Glutamatergic neuron (in vitro differentiated cells): ENCODE measurements at places on chromosomes 5 and 9.

DNA sequence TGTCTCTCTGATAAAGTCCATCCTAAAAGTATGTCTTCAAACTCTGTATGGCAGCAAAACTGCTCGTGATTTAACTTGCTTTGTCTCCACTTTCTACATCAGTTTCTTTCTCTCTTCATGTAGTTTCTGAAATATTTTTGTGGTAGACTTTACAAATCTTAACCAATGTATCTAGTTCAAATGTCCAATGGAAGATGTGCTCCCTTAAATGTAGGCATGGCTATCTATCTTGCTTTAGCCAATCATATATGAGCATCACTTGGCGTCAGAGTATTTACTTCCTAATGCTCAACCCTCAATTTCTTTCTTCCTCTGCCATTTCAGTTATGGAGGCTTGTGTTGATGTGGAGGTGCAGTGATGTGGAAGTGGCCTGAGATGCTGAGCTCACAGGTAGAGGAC, 206.1 kb upstream of the ZNF608 start:
- DNase-seq: no peak

- no peak for DNase-seq
These were observed 129.0 kb upstream of the HMHB1 start for GRCh38 chr5:143682929-143683386.

DNA sequence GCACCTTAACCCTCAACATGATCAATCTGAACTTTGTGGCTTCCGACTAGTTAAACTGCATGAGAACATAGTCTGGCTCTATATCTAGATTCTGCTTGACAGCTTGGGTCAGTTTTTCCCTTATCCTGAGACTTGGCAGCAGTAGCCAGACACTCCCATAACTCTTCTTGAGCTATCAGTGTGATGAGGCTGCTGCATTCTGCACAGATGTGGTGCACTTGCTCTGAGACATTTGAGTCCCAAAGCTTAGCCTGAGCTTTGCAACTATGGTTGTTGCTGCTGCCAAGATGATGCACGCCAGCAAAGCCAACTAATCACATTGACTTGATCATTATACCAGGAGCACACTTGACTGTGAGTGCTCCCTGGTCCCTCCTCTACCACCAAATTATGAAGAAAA, 36.2 kb downstream of the MOCS2 start:
- DNase-seq: no peak

GRCh38 chr9:93265972-93266371, 82.0 kb downstream of the WNK2 start:
- DNase-seq: no peak

GRCh38 chr5:171221916-171222315, 87.1 kb upstream of the TLX3 start:
- DNase-seq: no peak

DNA sequence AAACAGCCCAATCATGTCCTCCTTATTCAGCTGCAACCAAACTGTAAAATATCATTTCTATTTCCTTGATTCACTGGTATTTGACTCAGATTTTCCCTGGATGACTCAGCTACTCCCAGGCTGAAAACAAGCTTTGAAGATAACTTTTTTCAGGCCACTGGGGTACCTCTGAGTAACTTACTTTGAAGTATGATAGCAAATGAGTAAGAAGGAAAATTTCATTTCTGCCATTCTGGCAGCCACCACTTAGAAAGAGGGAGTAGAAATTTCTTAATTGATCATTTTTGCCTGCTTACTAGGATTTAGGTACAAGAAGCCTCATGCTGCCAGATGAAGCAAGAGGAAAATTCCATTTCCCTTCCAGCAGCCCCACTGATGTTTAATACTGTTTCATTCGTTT, 247.4 kb downstream of the PRELID2 start:
- no peak for DNase-seq

GRCh38 chr5:142904416-142904815, 134.2 kb downstream of the ARHGAP26 start:
- DNase-seq: no peak

DNA sequence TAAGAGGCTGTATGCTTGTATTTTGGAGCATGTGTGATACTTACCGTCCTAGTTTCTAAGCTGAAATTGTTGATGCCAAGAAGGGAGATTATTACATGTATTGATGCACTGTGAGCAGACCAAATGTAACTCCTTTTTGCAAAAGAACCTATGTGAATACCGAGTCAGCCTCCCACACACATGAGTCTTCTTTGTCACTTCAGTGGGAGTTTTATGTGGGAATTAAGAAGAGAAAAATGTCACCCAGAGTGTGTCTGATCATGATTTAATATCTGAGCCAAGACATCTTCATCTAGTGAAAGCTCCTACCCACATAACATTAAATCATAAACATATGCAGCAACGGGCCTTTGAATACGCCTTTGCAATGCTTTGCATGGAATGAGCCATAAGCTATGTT, 380.3 kb upstream of the ACTBL2 start:
- DNase-seq: no peak

DNA sequence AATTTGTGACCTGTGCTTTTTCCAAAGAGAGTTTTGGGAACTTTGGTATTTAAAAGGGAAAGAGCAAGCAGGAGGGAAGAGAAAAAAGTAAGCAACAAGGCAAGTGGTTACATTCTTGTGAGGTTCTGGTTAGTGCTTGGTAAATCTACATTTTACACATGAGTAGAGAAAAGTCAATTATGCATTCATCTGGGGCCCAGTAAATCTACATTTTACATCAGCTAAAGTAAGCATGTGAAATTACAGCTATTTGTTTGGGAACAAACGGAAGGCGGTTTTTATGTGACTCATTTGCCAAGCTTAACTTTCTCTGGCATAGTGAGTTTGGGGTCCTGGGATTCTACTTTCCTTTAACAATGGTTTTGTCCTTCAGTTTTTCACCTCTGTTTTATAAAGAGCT, 102.2 kb downstream of the SNX18 start:
- no peak for DNase-seq

GRCh38 chr5:157506981-157507780, 47.2 kb downstream of the NIPAL4 start:
- DNase-seq: no peak

DNA sequence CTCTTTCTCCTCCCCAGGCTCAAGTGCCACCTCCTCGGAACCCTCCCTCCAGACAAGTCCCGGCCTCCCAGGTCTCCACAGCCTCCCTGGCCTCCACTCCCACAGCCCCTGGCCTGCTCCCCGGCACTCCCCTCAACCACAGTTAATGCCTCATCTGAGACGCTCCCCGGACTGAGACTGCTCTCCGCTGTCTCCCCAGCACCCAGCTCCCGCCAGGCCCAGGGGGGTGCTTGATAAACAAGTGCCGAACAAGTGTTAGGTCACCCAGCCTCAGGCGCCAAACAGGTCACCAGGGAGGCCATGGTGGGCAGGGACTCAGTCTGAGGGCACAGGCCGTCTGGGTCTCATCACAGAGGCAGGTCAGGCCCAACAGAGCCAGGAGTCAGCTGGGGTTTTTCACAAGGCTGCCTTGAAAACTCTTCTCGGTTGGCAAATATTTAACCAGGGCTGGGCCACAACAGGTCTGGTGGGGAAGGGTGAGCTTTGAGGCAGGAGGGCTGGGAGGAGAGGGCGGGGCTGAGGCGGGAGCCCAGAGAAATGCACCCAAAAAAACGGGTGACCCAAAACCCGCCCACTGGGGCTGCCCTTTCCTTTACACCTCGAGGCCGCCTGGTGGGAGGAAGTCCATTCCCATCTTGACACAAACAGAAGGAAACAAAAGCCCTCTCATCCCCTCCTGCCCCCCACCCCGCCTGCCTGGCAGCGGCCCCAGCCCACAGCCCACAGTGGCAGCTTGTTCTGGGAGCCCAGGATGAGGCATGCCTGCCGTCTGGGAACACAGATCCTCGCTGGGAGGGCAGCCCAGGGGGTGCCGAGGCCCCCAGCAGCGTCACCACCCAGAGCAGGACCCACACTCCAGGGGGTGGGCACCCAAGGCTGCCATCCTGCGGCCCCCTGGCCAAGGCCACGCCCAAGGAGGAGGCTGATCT, 66.6 kb upstream of the STXBP1 start:
- DNase-seq: no peak

GRCh38 chr5:53427965-53428364, 52.5 kb upstream of the FST start:
- no peak for DNase-seq

- peak; percentile 34 for DNase-seq
These were observed 135.7 kb downstream of the ADAMTS2 start for GRCh38 chr5:179209359-179210150.

GRCh38 chr5:135546912-135547311, 11.1 kb upstream of the NEUROG1 start:
- DNase-seq: no peak

DNA sequence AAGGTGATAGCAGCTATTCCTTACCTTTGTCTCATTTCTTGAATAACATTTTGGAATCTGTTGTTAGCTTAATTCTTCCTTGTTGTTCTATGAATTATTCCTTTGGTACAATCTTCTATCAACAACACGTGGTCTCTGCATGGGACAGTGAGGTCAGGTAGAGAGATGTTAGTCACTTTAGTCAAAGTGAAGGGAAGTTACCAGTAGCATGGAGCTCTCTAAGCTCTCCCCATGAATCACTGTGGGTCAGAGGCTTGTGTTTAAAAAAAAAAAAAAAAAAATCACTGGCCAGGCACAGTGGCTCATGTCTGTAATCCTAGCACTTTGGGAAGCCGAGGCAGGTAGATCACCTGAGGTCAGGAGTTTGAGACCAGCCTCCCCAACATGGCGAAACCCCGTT, 116.0 kb downstream of the GOLPH3 start:
- no peak for DNase-seq

DNA sequence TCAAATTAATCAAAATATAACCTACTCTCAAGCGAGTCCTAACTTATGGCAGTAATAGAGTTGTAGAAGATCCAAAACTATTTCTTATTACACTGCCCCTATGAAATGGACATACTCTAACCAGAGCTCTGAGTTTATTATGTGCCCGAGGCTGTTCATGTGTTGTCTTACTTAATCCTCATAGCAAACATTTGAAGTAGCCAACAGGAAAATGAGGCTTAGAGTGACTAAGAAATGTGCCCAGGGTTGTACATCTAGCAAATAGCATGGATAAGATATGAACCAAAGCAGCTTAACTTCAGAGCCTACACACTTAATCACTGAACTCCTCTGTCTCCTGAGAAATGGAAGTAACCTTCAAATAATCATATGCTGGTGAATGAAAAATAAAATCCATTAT, 1551.7 kb downstream of the MAT2B start:
- DNase-seq: no peak

- DNase-seq: no peak
These were observed 808.4 kb downstream of the CDH18 start for GRCh38 chr5:19179571-19179970.

GRCh38 chr5:128671943-128672342, 133.9 kb upstream of the FBN2 start:
- DNase-seq: no peak

GRCh38 chr5:1268666-1269065, 26.2 kb downstream of the TERT start:
- DNase-seq: no peak

GRCh38 chr5:78295035-78295961, 800 bp upstream of the AP3B1 start:
- no peak for DNase-seq

GRCh38 chr9:81546489-81546888, 142.9 kb downstream of the TLE1 start:
- DNase-seq: no peak

GRCh38 chr9:137252555-137253506, 1.7 kb downstream of the STPG3 start:
- no peak for DNase-seq

DNA sequence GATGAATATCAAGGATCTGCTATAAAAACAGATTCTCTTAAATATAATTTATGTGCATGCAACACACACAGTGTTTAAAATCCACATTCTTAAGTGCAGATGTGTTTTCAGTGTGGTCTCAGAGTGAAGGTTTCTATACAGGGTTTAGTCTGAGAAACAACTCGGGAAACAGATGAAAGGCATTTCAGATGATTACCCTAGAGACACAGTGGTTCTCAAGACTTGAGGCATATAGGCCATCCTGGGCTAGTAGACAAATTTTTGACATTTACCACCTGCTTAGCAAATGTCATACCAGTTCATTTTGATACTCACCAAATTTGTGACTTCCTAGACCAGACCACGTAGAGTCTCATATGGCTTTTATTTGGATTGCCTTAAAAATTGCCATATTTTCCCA, 216.5 kb downstream of the ARL15 start:
- DNase-seq: no peak

DNA sequence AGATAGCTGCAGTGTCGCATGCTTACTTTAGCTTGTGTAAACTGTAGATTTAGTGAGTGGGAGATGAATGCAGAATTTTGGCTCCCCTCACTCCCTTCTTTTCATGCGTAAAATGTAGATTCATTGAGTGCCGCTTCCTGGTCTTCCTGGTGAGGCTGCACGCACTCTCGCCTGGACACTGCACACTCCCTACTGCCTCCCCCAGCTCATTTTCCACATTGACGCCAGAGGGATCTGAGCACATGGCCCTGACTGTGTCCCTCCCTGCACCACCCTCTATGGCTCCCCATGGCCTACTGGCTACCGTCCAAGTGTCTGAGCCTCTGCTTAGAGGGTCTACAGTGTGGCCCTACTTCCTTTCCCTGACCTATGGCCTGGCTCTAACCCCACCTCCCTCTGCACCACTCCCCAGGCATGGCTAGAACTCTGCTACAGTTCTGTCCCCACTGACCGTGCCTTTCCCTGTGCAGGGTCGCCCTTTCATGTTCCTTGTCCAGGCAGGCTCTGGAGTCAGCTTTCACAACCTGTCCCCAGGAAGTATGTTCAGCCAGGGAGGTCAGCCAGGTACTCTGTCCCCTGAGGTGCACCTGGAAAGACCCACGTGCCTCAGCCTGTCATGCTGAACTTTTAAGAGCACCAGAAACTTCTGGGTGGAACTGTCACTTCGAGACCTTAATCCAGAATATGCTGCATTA, 160.6 kb downstream of the COL23A1 start:
- no peak for DNase-seq

DNA sequence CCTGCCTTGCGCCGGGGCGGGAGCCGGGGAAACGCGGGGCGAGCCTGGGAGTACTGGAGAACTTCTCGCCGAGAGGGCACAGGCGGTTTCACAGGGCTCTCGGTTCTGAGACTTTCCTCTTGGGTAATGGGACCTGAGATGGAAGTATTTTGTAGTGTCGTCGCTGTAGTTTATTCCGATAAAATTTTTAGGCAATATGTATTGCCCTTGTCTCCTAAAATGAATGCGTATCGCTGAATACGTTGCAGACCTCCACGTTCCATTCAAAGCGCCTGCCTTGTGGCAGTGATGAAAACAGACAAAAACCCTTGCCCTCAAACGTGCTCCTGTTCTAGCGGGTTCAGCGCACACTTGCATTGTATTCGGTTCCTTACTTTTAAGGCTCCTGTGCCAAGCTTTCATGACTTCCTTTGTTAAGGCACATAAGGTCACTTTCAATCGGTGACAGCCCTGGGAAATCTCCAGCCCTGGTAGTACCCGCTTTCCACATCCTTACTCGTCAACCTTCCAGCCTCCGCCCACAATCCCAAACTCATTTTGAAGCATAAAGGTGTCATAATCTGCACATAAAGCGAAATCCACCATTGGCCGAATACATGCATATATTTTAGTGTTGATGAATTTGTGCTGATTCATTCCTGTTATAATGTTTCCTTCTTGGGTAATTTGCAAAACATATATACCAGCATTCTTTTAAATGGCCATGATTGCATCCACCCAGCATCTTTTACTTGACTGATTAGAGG, 694 bp downstream of the RMI1 start:
- DNase-seq: peak; percentile 27
